ENCODE measurements at places on chromosomes 2 and 18. TPM values are rescaled to one million over a fixed set of nuclear protein-coding genes. Genes with fewer than 3 reads are reported as not detected.

UCN gene
- 0.51 TPM for total RNA-seq

ASXL3 gene
- total RNA-seq = under 0.01 TPM

GRCh38 chr2:65791404-65791975 lies 359.1 kb upstream of the SPRED2 start:
- DNase-seq = no peak

DNA sequence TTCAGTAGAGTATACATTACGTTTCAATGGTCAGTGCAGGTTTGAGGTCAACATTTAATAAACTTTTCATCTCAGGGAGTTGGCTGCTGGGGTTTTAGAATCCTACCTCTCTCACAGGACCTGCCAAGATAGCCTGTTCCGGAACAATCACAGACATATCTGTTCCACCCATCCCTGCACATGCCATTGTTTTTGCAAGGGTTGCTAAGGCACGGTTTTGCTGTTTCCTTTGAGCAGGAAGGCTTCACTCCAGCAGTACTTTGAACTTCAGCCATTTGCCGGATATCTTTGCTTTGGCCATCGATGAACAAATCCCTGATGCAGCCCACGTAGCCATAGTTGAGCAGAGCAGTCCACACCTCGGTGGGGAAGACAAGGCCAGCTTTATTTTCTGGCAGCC lies 493.8 kb downstream of the NRXN1 start:
- DNase-seq = no peak

GRCh38 chr2:8525582-8526402 lies 156.1 kb upstream of the ID2 start:
- peak; percentile 35 for DNase-seq

DNA sequence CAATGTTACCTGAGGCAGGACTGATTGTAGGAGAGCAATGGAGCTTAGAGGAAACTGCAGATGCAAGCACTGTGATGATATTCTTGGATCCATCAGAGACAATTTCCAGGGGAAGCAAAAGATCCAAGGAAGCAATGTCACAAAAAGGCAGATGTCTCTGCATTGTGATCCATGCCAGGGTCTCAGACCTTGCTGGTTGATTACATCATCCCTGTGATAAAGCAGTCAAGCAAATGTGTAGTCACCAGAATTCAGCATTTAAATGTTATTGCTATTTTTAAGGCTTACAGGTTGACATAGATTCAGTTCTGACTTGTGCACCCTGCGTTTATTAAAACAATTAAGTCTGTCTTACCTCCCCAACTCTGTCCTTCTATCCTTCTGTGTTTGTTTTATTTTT lies 56.8 kb upstream of the CCDC85A start:
- no peak for DNase-seq

ZNF514 gene
- 12.5 TPM for total RNA-seq

KIAA2012 gene
- total RNA-seq = not detected

CTAGE1 gene
- under 0.01 TPM for total RNA-seq

GRCh38 chr2:14134771-14135170 lies 497.7 kb upstream of the LRATD1 start:
- DNase-seq = no peak

BZW1 gene
- total RNA-seq = 792 TPM

DNA sequence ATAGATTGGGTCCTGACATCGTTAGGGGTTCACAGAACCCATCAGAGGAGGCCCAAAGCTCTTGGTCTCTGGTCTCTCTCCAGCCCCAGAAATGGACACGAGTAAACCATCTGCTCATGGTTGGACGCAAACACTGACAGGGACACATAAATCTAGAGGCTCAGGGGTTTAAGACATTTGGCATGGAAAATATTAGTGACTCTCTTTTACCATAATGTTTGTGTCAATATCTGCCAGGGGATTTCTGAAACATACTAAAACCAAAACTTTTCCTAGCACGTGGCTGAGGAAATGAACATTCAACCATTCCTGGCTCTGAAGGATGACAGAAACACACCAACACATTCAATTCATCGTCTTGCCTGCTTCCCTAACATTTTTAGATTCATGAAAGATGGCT lies 226.2 kb downstream of the SP3 start:
- no peak for DNase-seq

DNA sequence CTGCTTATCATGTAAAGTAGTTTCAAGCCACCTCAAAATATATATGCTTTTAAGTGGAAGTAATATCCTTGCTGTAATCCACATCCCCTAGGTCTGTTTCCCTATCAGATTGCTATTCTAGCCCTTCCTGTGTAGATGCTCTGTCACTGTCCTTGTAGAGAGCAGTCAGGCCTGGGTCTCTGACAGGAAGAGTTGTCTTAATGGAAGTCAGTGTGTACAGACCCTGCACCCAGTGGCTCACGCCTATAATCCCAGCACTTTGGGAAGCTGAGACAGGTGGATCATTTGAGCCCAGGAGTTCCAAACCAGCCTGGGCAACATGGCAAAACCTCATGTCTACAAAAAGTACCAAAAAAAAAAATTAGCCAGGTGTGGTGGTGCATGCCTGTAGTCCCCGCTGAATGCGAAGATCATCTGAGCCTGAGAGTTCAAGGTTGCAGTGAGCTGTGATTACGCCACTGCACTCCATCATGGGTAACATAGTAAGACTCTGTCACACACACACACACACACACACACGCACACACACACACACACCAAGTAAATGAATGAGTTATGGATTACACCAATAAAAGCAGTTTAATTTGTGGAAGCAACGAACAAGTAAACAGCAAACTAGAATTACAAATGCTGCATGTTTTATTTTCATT lies 70.2 kb upstream of the DSC1 start:
- no peak for DNase-seq

DNA sequence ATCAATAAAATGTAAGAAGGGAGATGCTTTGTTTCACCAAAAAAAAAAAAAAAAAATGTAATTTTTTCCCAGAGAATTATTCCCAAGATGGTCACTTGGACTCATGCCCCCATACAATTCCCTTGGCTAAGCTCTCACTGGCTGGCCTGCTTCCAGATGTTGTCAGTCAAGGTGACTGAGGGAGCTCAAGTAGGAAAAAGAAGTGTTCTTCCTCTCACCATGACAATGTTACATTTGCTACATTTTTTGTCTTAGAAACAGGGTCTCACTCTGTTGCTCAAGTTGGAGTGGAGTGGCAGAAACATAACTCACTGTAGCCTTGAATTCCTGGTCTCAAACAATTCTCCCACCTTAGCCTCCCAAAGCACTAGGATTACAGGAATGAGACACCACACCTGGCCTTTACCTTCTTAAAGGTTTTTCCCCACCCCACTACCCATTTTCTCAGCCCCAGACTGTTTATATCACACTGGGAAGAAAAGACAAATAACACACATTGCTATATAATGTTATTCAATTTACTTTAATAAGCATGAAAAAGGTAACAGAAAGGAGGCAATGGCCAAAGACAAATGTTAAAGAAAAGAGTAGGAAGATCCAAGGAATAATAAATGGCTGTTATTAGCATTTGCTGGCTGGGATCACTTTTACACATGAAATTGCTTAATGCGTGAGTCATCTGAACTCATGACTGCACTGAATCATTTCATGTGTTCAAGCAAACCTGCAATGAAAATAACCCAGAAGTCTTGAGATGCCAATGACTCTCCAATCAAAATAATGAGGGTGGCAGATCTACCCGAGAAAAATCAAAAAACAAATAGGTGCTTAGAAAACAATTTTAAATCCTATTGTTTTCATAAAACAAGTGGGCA lies 45.2 kb downstream of the ACVR1 start:
- peak; percentile 98 for DNase-seq

DNA sequence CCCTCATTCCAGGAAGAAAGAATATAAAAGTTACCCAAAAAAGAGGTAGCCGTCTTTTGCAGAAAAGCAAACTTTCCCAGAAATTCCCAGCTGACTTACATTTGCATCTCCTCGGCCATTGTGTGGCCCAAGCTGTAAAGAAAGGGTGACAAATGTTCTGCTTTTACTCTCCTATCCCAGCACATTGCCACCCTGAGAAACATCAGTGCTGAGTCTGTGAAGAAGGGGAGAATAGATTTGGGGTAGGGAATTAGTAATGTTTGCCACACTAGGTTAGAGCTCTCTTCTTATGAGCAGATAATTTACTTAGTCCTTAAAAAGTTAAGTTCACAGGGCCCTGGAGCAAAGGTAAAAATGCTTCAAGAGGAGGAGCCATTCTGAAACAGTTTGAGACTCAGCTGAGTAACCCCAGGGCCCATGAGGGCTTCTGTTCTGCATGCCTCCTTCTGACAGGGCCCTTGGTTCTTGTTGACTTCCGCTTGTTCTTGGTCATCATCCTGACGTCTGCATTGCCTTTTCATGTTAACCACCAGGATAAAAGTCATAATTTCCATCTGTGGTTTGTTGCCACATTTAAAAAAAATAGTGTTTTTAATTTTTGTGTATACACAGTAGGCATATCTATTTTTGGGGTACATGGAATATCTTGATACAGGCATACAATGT lies 550.7 kb downstream of the RNF144A start:
- no peak for DNase-seq

DNA sequence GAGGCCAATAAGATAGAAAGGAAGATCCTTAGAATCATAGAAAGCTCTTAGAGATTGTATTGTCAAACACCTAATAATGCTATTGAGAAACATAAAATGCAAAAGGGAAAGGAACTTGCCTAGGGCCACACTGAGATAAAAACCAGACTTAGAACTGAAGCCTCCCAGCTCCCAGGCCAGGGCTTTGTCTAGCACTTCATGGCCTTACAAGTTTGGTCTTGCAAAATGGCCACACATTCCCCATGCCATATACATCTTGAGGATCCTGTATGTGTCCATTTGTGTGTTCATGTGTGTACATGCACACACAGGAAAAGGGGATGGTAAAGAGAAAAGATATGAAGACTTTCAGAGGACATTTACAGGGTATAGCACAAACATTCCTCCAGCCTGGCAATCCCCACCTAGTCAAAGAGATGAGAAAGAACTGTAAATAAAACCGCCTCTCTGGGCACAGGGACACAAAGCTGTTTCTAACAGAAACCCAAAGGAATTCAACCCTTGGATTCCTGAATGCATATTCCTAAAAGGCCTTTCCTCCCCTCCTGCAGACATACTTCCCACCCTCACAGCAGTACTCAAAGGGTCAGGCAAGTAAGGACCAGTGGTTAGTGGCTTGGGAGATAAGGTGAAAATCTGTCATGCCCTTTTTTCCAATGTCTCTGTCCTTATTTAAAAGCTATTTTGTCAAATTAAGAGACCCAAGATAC lies 99.7 kb upstream of the KLHL29 start:
- peak; percentile 51 for DNase-seq

BOK gene
- total RNA-seq = 19.5 TPM

- no peak for DNase-seq
These were observed 24.1 kb downstream of the TRABD2A start for GRCh38 chr2:84856787-84857186.
